ENCODE measurements at places on chromosomes 7 and 10. TPM values are rescaled to one million over a fixed set of nuclear protein-coding genes. Genes with fewer than 3 reads are reported as not detected.

DNA sequence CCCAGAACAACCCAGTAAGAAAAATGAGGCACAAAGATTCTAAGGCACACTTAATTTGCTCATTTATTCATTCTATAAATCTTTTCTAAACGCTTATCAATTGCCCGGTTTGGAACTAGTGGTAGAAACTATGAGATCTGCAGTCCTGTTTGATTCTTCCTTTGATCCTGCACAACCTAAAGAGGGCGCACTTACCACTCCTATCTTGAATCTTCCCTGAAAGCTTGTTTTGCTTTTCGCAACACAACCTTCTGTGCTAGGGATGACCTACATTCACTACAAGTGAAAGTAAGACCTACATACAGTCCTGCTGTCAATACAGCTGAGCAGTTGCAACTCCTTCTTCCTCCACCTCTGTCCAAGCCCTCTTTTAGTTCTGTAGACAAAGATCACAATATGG, 12.6 kb upstream of the ARL4A start:
- no peak for DNase-seq

- DNase-seq = no peak
Measured at GRCh38 chr10:123781956-123782500, 109.6 kb downstream of the CPXM2 start.

- no peak for DNase-seq
Measured at GRCh38 chr10:130453721-130454542, 317.7 kb downstream of the GLRX3 start.

DNA sequence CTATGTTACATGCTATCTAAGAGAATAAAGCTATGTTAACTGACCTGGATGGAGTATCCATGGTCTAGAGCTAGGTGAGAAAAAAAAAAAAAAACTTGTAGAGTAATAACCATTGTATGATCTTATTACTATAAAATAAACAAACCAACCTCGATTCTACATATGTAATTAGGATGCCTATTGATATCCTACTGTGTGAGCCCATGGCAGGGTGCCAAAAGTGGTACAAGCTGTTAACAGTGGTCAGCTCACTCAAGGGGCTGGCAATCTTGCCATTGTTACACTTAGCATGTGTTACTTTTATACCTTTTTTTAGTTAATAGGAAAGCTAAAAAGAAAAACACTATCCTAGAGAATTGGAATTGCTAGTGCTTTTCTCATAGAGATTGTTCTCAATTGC, 13.5 kb upstream of the IL6 start:
- DNase-seq = no peak

GRCh38 chr7:520503-521161, 986 bp upstream of the PDGFA start:
- DNase-seq = no peak

DNA sequence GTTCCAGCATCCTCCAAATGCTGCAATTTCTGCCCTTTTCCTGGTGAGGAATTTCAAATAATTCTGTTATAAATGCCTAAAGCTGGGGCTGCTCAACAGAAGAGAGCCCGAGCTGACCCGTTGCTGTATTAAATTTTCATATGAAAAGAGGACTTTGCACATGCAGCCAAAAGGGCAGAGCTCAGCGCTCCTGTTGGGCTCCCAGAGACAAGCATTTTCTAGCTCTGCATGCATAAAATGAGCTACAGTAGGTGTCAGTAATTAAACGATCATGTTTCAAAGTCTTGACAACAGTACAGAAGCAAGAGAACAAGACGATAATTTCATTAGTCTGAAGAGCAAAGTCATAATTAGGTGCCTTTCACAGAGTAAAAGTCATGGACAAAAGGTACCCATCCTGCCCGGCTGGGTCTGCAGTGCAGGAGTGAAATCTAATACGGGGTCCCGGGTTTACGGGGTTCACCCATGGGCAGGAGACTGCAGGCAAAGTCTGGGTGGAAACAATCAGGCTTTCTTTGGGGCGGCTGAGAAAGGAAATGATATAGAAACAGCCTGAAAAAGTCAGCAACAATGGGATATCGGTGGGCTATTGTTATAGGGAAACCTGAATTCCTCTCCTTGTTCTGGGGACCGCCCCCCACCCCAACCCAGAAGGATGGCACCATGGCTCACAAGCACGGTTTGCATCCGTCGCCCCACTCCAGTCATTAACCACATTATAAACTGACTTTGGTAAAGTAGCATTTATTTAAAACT, 66.0 kb downstream of the EBF3 start:
- no peak for DNase-seq

GRCh38 chr7:82677493-82677892, 233.9 kb upstream of the CACNA2D1 start:
- DNase-seq = no peak

GRCh38 chr10:86970162-86970981, 2.1 kb downstream of the ADIRF start:
- DNase-seq = no peak

GRCh38 chr10:106504536-106504935, 660.0 kb downstream of the SORCS1 start:
- no peak for DNase-seq

The FXYD4 gene
- 1.4 TPM for polyA plus RNA-seq

The CALML3 gene
- 0.17 TPM for polyA plus RNA-seq

The GPR15LG gene
- polyA plus RNA-seq = not detected

Measured in muscle of back (tissue), 13 donors.